Naive B cell (primary cell): ENCODE measurements at places on chromosomes 4 and X.

- no peak overlapping the region for H3K27ac ChIP-seq
- peaks cover 33% of the 10 kb centered on the region for H3K27me3 ChIP-seq
- DNase-seq: no peak
- no peaks in the 10 kb centered on the region for H3K36me3 ChIP-seq
- peaks cover 15% of the 10 kb centered on the region for H3K4me1 ChIP-seq
Observed at GRCh38 chr4:1029529-1029928, 18.1 kb downstream of the FGFRL1 start.

- H3K36me3 ChIP-seq: no peaks in the 10 kb centered on the region
- H3K4me3 ChIP-seq: no peak overlapping the region
- DNase-seq: no peak
- no peaks in the 10 kb centered on the region for H3K27me3 ChIP-seq
- no peak overlapping the region for H3K27ac ChIP-seq
- peaks cover 17% of the 10 kb centered on the region for H3K4me1 ChIP-seq
Observed at GRCh38 chrX:152989292-152989658, 4.6 kb downstream of the PNMA5 start.

- H3K4me3 ChIP-seq: no peak overlapping the region
- no peak for DNase-seq
- H3K36me3 ChIP-seq: no peaks in the 10 kb centered on the region
Observed at GRCh38 chr4:88035292-88035691, 27.9 kb downstream of the PKD2 start.

DNA sequence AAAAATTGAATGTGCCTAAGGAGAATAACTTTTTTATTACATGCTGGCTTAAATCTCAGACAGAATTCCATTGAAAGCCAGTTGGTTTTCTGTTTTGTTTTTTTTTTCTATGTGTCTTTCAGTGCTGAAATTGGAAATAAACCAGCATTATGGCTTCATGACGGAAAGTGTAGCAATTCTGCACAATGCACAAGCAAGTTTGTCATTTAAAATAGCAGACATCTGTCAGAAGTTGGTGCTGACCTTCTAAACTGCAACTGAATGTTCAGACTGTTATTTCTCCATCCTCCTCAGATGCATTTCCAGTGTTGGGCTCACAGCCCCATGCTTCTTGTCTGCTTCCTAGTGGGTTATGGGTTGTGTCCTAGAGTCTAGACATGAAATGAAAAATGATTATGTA lies 107.2 kb upstream of the LIMCH1 start:
- no peak for DNase-seq
- no peaks in the 10 kb centered on the region for H3K4me1 ChIP-seq
- H3K36me3 ChIP-seq: no peaks in the 10 kb centered on the region
- H3K27ac ChIP-seq: no peak overlapping the region
- no peak overlapping the region for H3K4me3 ChIP-seq

- H3K4me3 ChIP-seq: no peak overlapping the region
- H3K27ac ChIP-seq: no peak overlapping the region
- no peaks in the 10 kb centered on the region for H3K36me3 ChIP-seq
- peaks cover 3% of the 10 kb centered on the region for H3K4me1 ChIP-seq
- no peak for DNase-seq
Observed at GRCh38 chr4:75679876-75680575, 6.8 kb upstream of the G3BP2 start.

GRCh38 chr4:83708500-83709175 lies 172.7 kb downstream of the GPAT3 start:
- H3K4me3 ChIP-seq: no peak overlapping the region
- no peaks in the 10 kb centered on the region for H3K4me1 ChIP-seq
- DNase-seq: no peak
- no peak overlapping the region for H3K27ac ChIP-seq
- H3K36me3 ChIP-seq: no peaks in the 10 kb centered on the region

GRCh38 chr4:16082426-16083240 lies 1.2 kb downstream of the PROM1 start:
- H3K27me3 ChIP-seq: peaks cover 66% of the 10 kb centered on the region
- H3K4me3 ChIP-seq: peak overlapping the region; percentile 92
- peaks cover 8% of the 10 kb centered on the region for H3K36me3 ChIP-seq
- no peak overlapping the region for H3K27ac ChIP-seq
- peak; percentile 5 for DNase-seq
- H3K4me1 ChIP-seq: peaks cover 23% of the 10 kb centered on the region

DNA sequence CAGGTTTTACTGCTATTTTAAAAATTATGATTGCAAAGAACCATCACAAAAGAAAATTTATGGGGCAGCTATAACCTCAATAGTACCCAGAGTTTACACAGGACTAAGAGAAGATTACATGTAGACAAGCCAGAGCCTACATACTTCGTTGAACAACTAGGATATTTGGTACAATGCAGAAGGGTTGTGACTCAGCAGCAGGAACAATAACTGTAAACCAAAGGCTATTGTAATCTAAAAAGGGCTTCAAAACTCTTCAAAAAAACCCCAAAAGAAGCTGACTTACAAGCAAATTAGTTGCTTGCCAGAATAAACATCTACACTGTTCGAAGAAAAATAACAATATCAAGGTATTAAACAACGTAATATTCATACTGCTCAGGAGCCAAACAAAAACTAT lies 618.0 kb downstream of the STPG2 start:
- no peaks in the 10 kb centered on the region for H3K4me1 ChIP-seq
- DNase-seq: no peak
- no peaks in the 10 kb centered on the region for H3K27me3 ChIP-seq
- H3K4me3 ChIP-seq: no peak overlapping the region
- H3K36me3 ChIP-seq: no peaks in the 10 kb centered on the region

DNA sequence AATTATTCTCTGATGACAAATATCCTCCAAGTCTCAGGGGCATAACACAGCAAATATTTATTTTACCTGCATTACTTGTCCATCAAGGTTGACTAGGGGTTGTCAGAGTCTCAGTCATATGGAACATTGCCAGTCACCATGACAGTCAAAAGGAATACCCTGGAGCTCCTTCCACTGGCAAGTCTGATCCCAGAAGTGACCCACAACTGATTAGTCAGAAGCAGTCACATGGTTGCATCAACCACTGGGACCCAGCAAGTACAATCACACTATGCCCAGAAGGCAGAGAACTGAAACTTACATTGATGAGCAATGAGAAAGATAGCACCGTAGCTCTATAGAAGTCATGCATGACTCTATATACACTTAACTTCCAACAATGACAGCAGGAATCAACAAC lies 41.9 kb upstream of the SOD3 start:
- peaks cover 5% of the 10 kb centered on the region for H3K27me3 ChIP-seq
- no peak overlapping the region for H3K4me3 ChIP-seq
- DNase-seq: no peak
- H3K4me1 ChIP-seq: no peaks in the 10 kb centered on the region
- H3K27ac ChIP-seq: no peak overlapping the region
- H3K36me3 ChIP-seq: no peaks in the 10 kb centered on the region

DNA sequence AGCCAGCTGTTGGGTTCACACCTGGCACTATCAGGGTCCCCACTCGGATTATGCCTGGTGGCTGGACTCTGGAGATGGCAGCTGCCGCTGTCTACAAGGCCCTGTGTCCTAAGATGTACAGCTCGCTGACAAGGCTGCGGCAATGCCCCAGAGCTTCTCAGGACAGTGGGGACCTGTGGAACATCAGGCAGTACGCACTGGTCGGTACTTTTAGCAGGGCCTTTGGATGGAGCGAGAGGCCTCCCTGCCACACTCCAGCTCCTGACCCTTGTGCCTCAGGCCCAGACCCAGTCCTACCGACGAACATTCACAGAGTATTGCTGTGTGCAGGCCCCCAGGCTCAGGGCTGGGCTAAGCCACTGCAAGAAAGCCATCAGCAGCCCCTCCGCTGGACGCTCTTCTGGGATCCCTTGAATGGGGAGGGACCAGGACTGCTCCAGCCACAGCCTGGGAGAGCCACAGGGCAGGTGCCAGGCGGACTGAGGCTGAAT lies 45.7 kb upstream of the HMX1 start:
- peaks cover 28% of the 10 kb centered on the region for H3K27me3 ChIP-seq
- no peaks in the 10 kb centered on the region for H3K36me3 ChIP-seq
- no peak overlapping the region for H3K27ac ChIP-seq
- H3K4me3 ChIP-seq: no peak overlapping the region
- no peaks in the 10 kb centered on the region for H3K4me1 ChIP-seq

DNA sequence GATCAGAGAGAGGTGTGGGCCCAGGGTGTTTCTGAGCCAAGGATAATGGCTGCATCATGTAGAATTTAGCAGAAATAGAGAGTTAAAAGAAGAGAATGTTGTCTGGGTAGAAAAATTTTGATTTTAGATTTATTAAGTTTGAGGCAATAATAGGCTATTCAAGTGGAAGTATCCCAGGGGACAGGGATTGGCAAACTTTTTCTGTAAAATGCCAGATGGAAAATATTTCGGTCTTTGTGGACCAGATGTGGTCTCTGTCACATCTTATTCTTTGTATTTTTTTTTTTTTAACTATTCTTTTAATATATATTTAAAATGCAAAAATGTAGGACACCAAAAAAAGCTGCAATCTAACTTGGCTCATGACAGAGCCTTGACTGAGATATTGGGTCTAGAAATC lies 33.1 kb downstream of the IL15 start:
- no peak for DNase-seq
- H3K27me3 ChIP-seq: no peaks in the 10 kb centered on the region

DNA sequence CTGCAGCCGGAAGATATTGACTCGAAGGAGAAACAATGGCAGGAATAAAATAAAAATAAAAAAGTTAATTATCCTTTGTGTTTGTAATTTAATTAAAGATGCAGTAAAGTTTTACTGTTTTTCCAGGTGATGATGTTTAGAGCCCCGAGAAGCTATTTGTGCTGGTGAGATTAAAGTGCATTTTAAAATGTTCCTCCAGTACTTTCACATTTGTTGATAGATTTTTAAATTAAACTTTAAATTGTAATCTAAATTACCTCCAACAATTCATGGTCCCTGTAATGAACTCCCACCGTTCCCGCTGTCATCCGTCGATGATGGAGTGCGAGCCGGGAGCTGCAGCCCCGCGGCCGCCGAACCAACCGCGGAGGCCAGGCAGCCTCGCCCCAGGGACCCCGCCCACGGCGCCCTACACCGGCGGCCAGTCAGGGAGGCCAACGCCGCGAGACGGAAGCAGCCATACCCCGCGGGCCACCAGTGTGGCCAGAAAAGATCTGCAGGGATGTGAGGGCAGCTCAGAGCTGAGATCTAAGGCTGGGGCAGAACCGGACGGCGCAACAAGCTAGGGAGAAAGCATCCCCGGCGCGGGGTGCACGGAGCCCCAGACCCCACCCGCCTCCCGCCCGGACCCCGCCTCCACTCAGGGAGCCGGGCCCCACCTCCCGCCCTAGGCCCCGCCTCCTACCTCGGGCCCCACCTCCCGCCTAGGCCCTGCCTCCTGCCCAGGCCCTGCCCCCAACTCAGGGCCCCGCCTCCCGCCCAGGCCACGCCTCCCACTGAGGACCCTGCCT lies 104.0 kb downstream of the FAM53A start:
- H3K36me3 ChIP-seq: no peaks in the 10 kb centered on the region
- no peaks in the 10 kb centered on the region for H3K4me1 ChIP-seq
- H3K27ac ChIP-seq: no peak overlapping the region
- peak overlapping the region; percentile 71 for H3K4me3 ChIP-seq
- H3K27me3 ChIP-seq: no peaks in the 10 kb centered on the region
- peak; percentile 92 for DNase-seq

GRCh38 chrX:147565237-147565636 lies 346.5 kb upstream of the FMR1 start:
- no peak for DNase-seq
- H3K4me3 ChIP-seq: no peak overlapping the region
- H3K27me3 ChIP-seq: no peaks in the 10 kb centered on the region
- no peak overlapping the region for H3K27ac ChIP-seq
- no peaks in the 10 kb centered on the region for H3K4me1 ChIP-seq

DNA sequence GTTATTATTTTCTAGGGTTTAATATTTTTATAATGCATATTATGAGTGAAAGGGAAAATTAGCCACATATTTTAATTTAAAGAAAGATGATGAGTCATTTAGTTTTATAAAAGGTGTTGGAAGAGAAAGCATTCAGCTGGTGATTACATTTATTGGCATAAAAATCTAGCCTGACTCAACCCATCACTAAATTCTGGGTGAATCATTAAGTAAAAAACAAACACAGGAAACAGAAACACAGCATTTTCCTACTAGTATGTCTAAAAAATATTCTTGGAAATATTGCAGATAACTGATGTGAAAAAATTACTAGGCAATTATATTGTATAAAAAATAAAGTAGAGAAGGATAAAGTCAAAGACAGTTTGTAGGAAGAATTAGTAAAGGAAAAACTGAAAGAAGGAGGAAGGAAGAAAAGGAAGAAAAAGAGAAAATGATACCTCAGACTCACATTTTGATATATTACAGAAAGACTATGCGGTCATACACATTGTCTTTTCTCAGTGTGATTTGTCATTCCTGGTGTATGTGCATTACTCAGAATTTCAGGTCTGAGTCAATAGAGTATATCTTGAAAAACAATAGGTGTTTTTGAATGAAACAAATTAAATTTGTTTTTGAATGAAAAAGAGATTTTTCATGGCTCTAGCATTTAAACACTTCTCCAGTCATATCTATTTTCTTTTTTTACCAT lies 48.0 kb upstream of the SPOCK3 start:
- H3K27ac ChIP-seq: no peak overlapping the region
- H3K4me1 ChIP-seq: no peaks in the 10 kb centered on the region
- no peaks in the 10 kb centered on the region for H3K36me3 ChIP-seq

GRCh38 chr4:126137782-126138170 lies 823.0 kb downstream of the FAT4 start:
- no peaks in the 10 kb centered on the region for H3K27me3 ChIP-seq
- no peaks in the 10 kb centered on the region for H3K4me1 ChIP-seq
- H3K27ac ChIP-seq: no peak overlapping the region
- DNase-seq: no peak
- no peak overlapping the region for H3K4me3 ChIP-seq
- no peaks in the 10 kb centered on the region for H3K36me3 ChIP-seq

DNA sequence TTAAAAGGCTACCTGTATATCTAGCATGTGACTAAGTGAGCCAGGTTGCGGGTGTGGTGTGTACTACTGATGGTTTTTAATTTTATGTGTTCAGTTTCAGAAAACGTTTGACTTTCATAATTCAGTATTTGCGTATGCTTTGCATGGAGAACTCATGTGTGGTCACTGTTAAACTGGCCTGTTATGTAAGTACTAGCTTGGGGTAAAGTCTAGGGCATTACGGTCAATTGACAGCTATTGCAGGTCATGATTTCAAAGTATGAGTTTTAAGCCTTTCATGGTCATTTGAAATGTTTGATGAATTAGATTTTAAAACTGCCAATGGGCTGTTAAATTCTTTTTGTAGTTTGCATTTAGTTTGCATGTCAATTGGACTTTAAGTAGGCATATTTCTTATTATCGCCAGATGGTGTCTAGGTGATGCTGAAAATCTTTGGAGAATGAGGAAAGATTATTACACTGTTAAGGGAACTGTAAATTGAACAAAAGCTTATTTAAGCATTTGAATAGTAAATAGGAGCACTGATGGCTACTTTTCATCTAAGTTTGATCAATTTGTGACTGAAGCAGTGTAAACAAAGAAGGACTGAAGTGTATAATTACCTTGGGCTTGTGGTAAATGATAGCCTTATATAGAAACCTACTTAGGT lies 563.4 kb downstream of the DACH2 start:
- no peak overlapping the region for H3K27ac ChIP-seq
- DNase-seq: no peak
- H3K4me3 ChIP-seq: no peak overlapping the region
- no peaks in the 10 kb centered on the region for H3K27me3 ChIP-seq
- H3K36me3 ChIP-seq: no peaks in the 10 kb centered on the region
